ENCODE measurements at places on chromosomes 4 and X. TPM values are rescaled to one million over a fixed set of nuclear protein-coding genes. Genes with fewer than 3 reads are reported as not detected.

- DNase-seq, result no peak
These were observed 352.5 kb upstream of the ADGRL3 start for GRCh38 chr4:60847614-60848013.

- no peak for DNase-seq
These were observed 102.1 kb upstream of the VAMP7 start for GRCh38 chrX:155778844-155779553.

- DNase-seq, result no peak
These were observed 68.0 kb upstream of the HPGD start for GRCh38 chr4:174590336-174590735.

GRCh38 chrX:66635360-66635759 is 3.5 kb downstream of the EDA2R start:
- no peak for DNase-seq

- no peak for DNase-seq
These were observed 117.7 kb upstream of the PNPLA4 start for GRCh38 chrX:8044947-8045346.

DNA sequence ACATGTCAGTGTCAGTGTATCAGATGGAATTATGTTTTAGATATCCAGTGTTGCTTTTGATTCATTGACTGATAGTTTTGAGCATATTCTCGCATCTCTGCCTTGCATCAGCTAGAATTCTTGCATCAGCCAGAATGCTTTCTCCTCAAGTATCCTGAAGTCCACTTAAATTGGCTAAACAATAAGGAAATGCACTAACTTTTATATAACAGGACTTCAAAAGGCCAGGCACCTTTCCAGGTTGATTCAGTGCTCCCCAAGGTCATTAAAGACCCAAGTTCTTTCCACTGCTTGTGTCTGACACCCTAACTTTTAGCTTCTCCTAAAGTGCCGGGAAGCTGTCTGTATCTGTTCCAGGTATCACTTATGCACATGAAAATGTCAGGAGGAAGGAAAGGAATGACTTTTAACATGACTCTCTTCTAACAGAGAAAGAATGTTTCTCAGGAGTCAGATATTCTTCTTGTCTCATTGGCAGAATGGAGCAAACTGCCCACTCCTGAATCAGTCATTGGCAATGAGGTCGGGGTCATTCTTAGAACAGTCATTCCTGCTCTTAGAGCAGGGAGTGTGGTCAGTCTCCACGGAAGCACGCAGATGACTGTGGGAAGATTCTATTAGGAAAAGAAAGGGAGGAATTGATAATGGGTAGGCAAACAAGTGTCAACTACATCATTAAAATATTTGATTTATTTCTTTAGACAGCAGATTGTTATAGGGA is 92.9 kb upstream of the TLL1 start:
- no peak for DNase-seq

DNA sequence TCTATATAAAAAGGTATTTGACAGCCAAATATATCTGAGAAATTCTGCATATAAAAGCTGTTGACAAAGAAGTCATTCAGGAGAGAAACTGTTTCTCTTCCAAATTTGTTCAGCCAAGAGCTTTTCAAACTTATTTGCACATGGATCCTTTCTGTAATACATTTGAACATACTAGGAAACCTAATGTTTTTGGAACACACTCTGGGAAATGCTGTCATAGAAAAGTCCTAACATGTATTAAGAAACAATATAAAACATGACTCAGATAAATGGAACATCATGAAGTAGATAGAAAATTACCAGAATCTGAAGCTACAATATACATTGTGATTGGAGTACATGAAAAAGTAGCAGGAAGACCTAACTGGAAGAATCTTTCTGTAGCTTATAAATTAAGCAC is 781.5 kb upstream of the EPHA5 start:
- DNase-seq, result no peak

DNA sequence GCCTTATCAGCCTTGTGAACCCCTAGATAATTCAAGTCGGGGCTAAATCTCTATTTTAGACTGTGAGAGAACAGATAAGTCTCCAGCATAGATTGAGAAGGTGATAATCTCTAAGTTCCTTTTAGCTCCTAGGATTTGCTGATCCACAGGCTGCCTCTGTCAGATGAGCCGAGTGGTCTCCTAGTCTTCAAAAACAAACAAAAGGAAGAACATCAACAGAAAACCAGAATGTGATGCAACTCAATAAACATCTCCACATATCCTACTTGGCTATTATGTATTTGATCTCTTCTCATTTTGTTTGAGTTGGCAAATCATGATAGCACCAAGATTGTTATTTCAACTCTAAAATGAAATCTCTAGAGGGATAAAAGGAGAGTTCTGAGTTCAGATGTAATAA is 88.4 kb upstream of the SLC7A11 start:
- DNase-seq, result no peak

- DNase-seq, result peak; percentile 77
These were observed at the start of gene XPNPEP2 for GRCh38 chrX:129738466-129739308. Gene XPNPEP2 (plus strand): TSS chrX:129738979. CDS start chrX:129739214, 235 bp downstream.

GYPE gene
- total RNA-seq, result 1.7 TPM

CACNA1F gene
- not detected for total RNA-seq
